ENCODE measurements at places on chromosomes 3 and 15.
A peak's percentile ranks its signal among the peaks of the same experiment; 100 is the strongest.

DNA sequence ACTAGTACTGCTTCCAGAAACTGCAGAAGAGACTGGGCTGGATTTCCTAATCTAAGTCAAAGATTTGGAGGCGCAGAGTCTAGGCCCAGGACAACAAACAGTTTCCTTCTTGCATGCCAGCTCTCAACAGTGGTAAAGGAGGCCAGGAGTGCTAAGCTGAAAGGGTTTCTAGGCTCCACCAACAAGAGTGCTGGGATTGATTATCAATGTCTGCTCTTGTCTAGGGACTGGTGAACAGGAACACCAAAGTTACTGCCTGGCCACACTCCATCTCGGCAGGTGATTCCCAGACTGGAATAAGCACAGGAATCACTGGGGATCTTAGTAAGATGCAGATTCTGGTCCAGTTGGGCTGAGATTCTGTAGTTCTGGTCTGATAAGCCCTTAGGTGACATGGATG lies 22.8 kb upstream of the FGD5 start:
- no peak for DNase-seq

DNA sequence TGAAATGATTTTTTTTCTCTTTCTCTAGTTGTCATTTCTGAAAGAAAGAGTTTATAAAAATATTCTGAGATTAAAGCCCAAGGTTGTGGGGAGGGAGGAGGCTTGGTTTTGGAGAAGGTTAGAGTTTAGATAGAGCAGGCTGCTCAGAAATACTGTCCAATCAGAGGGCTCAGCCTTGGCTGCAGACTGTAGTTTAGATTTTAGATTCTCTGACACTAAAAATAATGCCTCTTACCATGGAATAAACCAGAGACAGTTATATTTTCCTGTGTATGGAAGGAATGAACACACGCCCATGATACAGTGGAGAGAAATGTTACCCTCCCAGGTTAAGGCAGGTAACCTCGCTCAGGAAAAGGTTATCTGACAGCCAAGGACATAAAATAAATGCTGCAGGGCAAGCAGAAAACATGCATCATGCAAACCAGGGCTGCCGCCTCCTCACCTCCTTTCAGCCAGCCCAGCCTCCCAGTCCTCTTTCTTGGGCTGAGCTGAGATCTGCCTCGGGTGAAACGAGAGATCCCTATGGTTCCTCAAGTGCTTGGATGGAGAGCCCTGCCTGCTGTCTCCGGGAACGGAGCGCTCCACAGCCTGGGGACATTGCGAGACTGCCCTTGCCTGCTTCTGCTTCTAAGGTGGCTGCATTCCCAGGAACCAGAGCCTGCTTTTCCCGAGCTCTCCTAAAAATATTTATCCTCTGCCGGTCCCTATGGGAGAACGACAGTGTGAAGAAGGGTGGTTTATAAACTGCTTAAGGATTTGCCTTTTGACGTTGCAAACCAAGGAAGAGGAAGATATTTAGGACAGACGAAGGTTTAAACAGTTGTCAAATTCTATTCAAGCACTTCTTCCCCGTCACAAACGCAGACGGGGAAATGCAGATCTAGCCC lies 848 bp downstream of the NCEH1 start:
- no peak for DNase-seq

DNA sequence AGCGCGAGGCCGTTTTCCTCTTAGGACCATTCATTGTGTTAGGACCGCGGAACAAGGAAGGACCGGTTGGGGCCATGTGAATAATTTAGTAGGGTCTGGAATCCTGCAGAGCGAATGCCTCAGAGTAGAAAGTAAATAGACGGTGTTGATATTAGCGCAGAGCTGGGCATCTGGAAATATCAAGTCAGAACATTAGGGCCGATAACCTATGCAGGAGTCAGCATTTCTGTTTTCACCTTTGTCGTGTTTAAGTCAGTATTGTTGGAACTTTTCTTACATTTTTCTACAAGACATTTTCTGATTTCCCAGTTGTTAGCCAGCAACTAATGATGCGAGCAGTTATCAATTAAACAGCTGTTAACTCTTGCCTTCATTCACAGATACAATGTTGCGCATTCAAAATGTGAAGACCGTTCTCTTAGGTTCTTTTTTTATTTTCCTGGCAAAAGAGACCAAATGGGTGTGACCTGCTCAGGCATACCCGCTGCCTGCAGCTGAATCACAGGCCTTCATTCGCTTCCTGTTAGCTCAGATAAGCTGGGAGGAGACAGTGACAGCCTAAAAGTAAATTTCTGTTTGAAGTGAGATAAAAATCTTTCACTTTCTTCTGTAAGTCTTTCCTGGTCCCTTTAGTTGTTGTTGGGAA lies 966 bp upstream of the PKM start:
- DNase-seq: peak; percentile 85

- DNase-seq: no peak
Measured at GRCh38 chr3:175489406-175489805, 630.3 kb downstream of the NAALADL2 start.

- no peak for DNase-seq
Measured at GRCh38 chr3:188158731-188159310, 4.9 kb downstream of the LPP start.

- DNase-seq: no peak
Measured at GRCh38 chr3:173410436-173410835, 12.9 kb downstream of the NLGN1 start.

GRCh38 chr3:158160958-158161357 lies 51.1 kb downstream of the RSRC1 start:
- peak; percentile 47 for DNase-seq

DNA sequence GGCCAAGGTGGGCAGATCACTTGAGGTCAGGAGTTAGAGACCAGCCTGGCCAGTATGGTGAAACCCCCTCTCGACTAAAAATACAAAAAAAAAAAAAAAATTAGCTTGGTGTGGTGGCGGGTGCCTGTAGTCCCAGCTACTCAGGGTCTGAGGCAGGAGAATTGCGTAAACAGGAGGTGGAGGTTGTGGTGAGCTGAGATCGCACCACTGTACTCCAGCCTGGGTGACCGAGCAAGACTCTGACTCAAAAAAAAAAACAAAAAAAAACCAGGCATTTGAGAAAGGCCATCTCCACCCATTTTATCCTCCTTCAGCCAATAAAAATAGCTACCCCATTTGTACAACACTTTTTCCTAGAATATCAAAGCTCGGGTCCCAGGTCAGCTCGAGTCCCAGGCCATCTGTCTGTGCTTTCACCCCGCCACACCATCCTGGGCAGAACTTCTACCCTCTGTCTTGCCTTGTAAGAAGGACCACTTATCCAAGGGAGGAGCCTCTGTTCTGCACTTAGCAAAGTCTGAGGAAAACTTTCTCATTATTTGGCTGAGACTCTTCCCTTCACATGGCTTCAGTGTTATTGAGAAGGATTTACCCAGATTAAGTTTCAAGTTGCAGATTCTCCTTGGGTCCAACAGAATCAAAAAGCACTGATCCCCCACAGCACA lies 99.1 kb downstream of the MESD start:
- DNase-seq: no peak

GRCh38 chr3:19994796-19995195 lies 17.3 kb downstream of the PP2D1 start:
- DNase-seq: no peak

DNA sequence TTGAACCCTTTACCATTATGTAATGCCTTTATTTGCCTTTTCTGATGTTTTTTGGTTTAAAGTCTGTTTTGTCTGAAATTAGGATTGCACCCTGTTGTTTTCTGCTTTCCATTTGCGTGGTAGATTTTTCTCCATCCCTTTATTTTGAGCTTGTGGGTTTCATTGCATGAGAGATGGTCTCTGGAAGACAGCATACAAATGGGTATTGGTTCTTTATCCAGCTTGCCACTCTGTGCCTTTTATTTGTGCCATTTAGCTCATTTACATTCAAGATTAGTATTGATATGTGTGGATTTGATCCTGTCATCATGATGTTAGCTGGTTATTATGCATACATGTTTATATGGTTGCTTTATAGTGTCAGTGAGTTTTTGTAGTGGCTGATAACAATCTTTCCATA lies 318.7 kb upstream of the PPP2R3A start:
- no peak for DNase-seq

GRCh38 chr3:161748049-161748448 lies 251.4 kb downstream of the OTOL1 start:
- no peak for DNase-seq

- DNase-seq: no peak
Measured at GRCh38 chr3:69881756-69882428, 117.6 kb upstream of the SAMMSON start.

- no peak for DNase-seq
Measured at GRCh38 chr3:122777563-122777962, 16.1 kb downstream of the HSPBAP1 start.

- no peak for DNase-seq
Measured at GRCh38 chr3:38111201-38111600, 25.7 kb downstream of the ACAA1 start.

DNA sequence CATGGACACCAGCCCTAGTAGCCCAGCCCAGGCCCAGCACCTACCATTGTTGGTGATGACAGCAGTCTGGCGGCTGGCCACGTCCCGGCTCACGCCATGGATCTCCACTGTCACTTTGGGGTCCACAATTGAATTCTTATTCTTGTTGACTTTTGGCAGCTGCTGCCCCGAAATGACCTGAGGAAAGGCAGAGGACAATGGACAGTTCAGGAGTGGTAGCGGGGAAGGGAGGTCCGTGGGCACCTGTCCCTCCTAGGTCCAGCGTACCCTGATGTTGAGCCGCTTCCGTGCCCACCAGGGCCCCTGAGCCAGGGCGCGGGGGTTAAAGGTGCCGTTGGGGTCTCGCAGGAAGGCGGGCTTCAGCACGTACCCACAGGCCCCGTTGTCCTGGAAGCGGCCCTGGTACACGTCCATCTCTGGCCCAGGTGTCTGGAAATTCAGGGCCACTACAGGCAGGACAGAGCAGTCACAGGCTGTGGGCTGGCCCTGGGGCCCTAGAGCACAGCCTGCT lies 17.7 kb downstream of the VILL start:
- no peak for DNase-seq

DNA sequence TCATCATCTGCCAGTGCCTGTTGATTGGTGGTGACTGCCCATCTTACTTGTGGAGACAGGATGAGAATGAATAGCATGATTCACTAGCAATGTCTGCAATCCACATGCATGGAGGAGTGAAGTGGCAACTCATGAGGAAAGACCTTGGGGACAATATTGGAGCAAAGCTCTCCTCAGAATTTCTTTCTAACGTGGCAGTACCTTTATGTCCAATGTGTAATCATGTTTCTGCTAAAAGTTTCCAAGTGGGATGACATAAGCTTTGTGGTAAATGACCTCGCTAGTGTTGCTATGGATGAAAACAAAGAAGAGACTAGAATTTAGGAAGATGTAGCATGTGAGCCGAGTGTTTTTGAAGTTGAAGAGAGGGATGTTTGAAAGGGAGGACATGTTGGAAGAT lies 117.8 kb downstream of the CPNE4 start:
- no peak for DNase-seq

GRCh38 chr3:40701016-40701588 lies 176.3 kb downstream of the ZNF621 start:
- DNase-seq: no peak

GRCh38 chr3:2701471-2701870 lies 408.7 kb downstream of the IL5RA start:
- no peak for DNase-seq

DNA sequence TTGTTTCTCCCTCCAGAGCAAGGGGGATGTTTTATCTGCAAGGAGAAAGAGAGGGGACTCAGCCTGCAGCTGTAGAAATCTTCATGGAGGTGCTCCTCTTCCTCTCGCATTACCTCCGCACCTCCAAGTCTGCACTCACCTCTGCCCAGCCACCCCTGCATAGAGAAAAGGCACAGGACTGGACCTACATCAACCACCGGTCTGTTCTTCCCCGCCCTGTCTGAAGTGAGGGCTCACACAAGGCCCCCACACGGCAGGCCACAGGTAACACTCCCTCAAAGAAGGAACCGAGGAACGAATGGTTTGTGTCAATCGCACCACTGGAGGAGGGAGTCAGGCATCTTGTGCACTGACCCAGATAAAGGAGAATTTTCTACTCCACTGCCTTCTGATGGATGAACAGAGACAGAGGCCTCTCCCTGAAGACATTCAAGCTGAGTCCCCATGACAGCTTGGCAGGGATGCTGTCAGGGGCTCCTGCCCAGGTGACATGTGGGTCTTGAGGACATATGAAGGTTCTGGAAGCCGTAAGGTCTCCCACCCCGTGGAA lies 260.3 kb downstream of the XXYLT1 start:
- DNase-seq: no peak

- DNase-seq: no peak
Measured at GRCh38 chr3:143697975-143698374, 150.3 kb downstream of the SLC9A9 start.

DNA sequence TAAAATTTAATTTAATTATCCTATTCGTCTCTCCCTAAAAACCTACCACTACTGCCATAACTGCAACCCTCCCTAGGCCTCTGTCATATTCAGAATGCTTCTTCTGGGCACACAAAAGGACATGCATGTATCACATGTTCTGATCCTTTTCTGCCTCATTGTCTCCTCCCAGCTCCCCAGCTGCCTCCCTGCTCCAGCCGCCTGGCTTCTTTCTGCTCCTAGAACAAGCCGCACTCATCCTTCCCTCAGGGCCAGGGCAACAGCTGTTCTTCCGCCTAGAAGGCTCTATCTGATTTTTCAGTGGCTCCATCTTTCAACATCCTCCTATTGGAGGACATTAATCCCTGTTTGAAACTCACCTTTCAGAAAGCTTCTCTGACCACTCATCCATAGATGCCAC lies 38.6 kb downstream of the TMED3 start:
- DNase-seq: no peak

GRCh38 chr3:150787741-150788370 lies 24.9 kb upstream of the SIAH2 start:
- no peak for DNase-seq

- no peak for DNase-seq
Measured at GRCh38 chr3:171511450-171511849, 51.2 kb upstream of the TNIK start.

DNA sequence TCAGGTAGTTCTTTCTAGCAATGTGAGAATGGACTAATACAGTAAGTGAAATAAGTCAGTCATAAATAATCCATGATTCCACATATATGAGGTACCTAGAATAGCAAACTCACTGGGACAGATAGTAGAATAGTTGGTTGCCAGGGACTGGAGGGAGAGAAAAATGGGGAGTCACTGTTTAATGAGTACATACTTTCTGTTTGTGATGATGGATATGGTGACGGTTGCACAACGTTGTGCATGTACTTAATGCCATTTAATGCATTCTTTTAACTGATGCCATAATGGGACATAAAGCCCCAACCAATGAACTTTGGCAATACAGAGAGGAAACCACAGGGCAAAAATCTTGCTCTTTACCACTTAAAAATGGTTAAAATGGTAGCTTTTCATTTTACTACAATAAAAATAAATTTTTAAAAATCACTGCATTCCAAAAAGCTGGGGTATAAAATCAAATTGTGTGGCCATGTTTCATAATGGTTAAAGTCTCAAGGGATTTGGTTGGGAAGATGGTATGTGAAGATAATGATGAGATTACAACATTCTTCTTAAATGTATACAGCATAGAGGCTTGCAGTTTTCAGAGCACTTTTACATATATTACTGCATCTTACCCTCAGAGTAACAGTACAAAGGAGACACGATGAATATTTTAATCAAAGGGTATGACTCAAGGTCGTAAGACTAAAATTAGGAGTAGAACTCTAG lies 45.2 kb downstream of the ADAM10 start:
- DNase-seq: no peak

Measured in NCI-H226 (cell line).